PC-9 (cell line): ENCODE measurements at places on chromosomes 3 and 15. TPM values are rescaled to one million over a fixed set of nuclear protein-coding genes. Genes with fewer than 3 reads are reported as not detected.

- H3K36me3 ChIP-seq, result no peaks in the 10 kb centered on the region
- no peaks in the 10 kb centered on the region for H3K27me3 ChIP-seq
- peak overlapping the region; percentile 63 for H3K4me3 ChIP-seq
- no peak overlapping the region for H3K27ac ChIP-seq
- peaks cover 6% of the 10 kb centered on the region; the same call in 1 of the 2 replicates for H3K4me1 ChIP-seq
Measured at GRCh38 chr15:67884514-67885174, 44.8 kb upstream of the RNU6-1 start.

- no peak overlapping the region for H3K27ac ChIP-seq
- H3K4me3 ChIP-seq, result no peak overlapping the region
- no peaks in the 10 kb centered on the region for H3K27me3 ChIP-seq
- no peak for DNase-seq
- H3K4me1 ChIP-seq, result no peaks in the 10 kb centered on the region
- H3K36me3 ChIP-seq, result no peaks in the 10 kb centered on the region
Measured at GRCh38 chr15:48414015-48414414, 82.8 kb downstream of the DUT start.

DNA sequence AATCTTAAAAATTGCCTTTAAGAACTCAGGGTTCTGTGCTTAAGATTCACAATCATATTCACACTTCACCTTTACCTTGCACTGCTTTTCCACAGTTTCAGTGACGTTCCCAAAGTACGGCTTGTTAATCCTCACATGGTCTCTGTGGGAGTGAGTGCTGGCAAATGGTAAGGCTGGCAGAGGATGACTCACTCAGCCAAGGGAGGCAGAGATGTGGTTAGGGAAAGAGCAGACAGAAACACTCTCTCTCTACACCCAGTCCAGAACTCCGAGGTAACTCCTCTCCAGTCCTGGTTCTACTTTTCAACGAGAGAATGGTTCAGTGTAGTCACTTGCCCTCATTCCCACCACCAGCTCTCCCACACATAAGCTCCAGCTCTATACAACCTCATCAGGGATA is 33.1 kb downstream of the RASGRP1 start:
- H3K27ac ChIP-seq, result no peak overlapping the region
- no peak for DNase-seq
- H3K27me3 ChIP-seq, result no peaks in the 10 kb centered on the region
- H3K36me3 ChIP-seq, result no peaks in the 10 kb centered on the region

GRCh38 chr15:32664796-32665195 is 23.3 kb downstream of the SCG5 start:
- no peak overlapping the region for H3K27ac ChIP-seq
- no peaks in the 10 kb centered on the region for H3K27me3 ChIP-seq
- no peak overlapping the region for H3K4me3 ChIP-seq

- no peak for DNase-seq
- H3K4me3 ChIP-seq, result no peak overlapping the region
- 0 out of 2 replicates have a peak, but pooled peaks cover 3% of the 10 kb centered on the region for H3K4me1 ChIP-seq
- H3K27ac ChIP-seq, result no peak overlapping the region
- no peaks in the 10 kb centered on the region for H3K36me3 ChIP-seq
Measured at GRCh38 chr3:157578181-157578580, 75.0 kb upstream of the VEPH1 start.

DNA sequence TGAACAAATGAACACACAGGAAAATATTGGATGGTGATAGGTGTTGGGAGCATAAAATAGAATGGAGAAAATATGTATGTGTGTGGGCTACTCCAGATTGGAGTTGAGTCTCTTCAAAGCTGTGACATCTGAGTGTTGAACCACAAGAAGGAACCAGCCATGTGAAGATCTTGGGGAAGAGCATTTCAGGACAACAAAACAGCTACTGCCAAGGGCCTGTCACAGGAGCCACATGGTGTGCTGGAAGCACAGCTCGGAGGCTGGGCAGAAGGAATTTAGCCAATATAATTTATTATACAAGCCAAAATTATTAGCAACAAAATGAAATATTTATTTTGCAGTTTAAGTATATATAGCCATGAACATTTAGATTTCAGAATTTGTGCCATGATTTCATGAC is 108.3 kb upstream of the FGF7 start:
- no peaks in the 10 kb centered on the region for H3K4me1 ChIP-seq
- no peak for DNase-seq
- no peaks in the 10 kb centered on the region for H3K27me3 ChIP-seq
- H3K36me3 ChIP-seq, result no peaks in the 10 kb centered on the region
- no peak overlapping the region for H3K4me3 ChIP-seq

- no peak for DNase-seq
- H3K4me3 ChIP-seq, result peak overlapping the region; percentile 69; the same call in 1 of the 2 replicates
- no peaks in the 10 kb centered on the region for H3K27me3 ChIP-seq
- peaks cover 79% of the 10 kb centered on the region for H3K4me1 ChIP-seq
- peak overlapping the region; percentile 95 for H3K27ac ChIP-seq
Measured at GRCh38 chr3:195820901-195821300, 9.2 kb upstream of the MUC4 start.

DNA sequence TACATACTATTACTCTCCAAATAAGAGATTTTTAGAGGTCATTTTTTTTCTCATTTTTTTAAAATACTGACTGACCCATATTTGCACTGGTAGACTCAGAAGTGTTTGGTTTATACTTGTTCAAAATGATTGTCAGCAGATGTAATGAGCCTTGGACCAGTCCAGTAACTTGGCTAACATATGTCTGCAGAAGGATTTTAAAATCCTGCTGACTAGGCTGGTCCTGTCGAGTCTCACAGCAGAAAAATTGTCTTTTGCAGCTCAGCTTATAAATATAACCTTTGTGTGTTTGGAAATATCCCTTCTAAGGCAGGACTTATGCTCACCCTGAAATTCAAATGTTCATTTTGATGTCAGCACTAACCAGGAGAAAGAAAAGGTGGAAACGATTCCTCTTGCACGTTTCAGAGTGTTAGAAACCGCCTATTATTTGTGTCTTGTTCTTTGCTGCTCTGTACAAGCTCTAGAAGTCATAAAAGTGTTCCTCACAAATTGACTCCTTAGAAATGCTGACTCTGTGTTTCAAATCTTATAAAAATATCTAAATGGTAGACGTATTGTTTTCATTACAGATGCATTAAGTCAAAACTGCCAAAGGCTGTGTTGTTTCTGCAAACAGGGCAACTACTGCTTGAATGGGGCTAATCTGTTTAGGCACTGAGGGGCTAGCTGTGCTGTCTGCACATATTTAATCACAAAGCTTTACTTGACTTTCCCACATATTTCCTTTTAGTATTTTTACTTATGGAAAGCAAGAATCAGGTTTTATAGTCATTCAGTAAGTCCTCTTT is 95.3 kb downstream of the CHL1 start:
- H3K36me3 ChIP-seq, result no peaks in the 10 kb centered on the region
- H3K27ac ChIP-seq, result no peak overlapping the region
- H3K27me3 ChIP-seq, result no peaks in the 10 kb centered on the region
- H3K4me1 ChIP-seq, result no peaks in the 10 kb centered on the region
- H3K4me3 ChIP-seq, result no peak overlapping the region
- no peak for DNase-seq

DNA sequence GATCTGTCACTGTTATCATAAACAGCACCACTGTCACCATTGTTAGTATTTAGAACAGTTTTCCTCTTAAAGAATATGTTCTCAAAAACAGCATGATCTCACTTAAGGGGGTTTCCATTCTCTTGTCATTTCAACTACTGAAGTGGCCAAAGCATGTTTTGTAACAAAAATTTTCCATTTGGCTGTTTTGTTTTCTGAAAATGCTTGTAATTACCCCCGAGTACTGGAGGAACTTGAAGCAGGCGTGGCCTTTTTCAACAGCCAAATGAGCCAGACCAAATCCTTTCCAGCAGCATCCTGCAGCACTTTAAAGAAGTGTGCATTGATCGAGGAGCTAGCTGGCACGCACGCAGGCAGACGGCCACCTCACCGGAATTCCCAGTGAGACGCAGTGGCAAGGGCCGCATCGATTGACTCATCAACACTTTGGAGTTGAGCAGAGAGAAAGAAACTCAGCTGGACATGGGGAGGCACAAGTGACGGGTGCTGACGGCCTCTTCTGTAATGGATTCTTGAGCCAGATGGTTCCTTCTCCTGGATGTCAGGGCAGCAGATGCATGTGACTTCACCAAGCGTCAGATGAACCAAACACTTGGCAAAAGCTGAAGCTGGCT is 234.3 kb upstream of the IGF1R start:
- H3K4me3 ChIP-seq, result no peak overlapping the region
- H3K4me1 ChIP-seq, result no peaks in the 10 kb centered on the region
- H3K27me3 ChIP-seq, result peaks cover 87% of the 10 kb centered on the region
- DNase-seq, result no peak
- no peak overlapping the region for H3K27ac ChIP-seq

DNA sequence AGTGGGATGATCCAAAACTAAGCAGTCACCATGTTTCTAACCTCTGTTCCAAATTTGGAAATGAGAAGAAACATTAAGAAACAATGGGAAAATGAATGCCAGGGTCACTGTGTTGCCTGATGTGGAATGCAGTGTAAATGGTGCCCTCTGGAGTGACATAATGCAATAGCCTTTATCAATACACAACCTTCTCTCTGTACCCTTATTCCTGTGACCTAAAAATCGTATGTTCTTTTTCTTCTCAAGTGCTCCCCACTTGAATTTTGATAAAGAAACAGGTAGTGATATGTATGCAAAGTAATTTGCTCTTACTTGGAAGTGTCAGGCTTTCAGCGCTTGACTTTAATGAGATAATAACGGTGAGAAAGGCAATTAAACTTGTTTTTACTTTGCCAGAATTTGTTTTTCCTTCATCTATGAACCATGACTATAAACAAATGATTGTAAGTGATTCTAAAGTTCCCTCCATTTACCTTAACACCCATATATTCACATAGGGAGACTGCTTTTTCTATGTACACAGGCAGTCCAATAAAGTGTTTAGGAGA is 145.8 kb upstream of the THRB start:
- H3K36me3 ChIP-seq, result no peaks in the 10 kb centered on the region
- no peak for DNase-seq
- H3K27me3 ChIP-seq, result no peaks in the 10 kb centered on the region
- no peak overlapping the region for H3K4me3 ChIP-seq
- H3K4me1 ChIP-seq, result no peaks in the 10 kb centered on the region
- H3K27ac ChIP-seq, result no peak overlapping the region

DNA sequence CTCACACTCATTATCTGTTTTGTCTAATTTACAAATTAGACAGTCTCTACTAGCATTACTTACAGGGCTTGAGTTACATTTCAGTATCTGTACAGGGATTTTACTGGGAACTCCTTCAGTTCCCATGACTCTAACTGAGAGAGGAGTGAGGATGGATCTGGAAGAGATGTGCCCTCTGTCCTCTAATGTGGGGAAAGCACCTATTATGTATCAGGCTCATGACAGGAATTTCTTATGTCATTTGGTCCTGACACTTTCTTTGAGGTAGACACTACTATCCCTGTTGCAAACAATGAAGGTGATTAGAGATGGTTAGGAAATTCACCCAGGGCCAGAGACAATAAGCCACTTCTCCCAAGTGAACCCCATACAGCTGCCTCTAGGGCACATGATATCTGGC is 10.9 kb upstream of the NCKIPSD start:
- no peaks in the 10 kb centered on the region for H3K27me3 ChIP-seq
- H3K4me3 ChIP-seq, result no peak overlapping the region
- peaks cover 18% of the 10 kb centered on the region for H3K4me1 ChIP-seq
- no peak for DNase-seq
- 0 out of 2 replicates have a peak overlapping the region, but pooled peaks have one; percentile 29 for H3K27ac ChIP-seq

Gene MB21D2
- total RNA-seq, result 4.5 and 5.1 TPM in 2 replicates

Gene HTR3E
- total RNA-seq, result not detected in 2 replicates

Gene ALDH1L1
- total RNA-seq, result 46.9 and 50.0 TPM in 2 replicates

Gene PLA2G4E
- not detected in 2 replicates for total RNA-seq

Gene OR5K3
- total RNA-seq, result not detected in 2 replicates

Gene RPUSD3
- 53.2 and 57.7 TPM in 2 replicates for total RNA-seq

Gene PLXNA1
- total RNA-seq, result 83.1 and 88.2 TPM in 2 replicates

Gene CFAP44
- total RNA-seq, result 6.0 and 9.1 TPM in 2 replicates

Gene PLCB2
- 0.92 and 1.6 TPM in 2 replicates for total RNA-seq
